Endothelial cell of umbilical vein (primary cell): ENCODE measurements at places on chromosomes 7 and 10. TPM values are rescaled to one million over a fixed set of nuclear protein-coding genes. Genes with fewer than 3 reads are reported as not detected.
A peak's percentile ranks its signal among the peaks of the same experiment; 100 is the strongest.

Gene ASCC1
- total RNA-seq = 24.9 and 28.2 TPM in 2 replicates

DNA sequence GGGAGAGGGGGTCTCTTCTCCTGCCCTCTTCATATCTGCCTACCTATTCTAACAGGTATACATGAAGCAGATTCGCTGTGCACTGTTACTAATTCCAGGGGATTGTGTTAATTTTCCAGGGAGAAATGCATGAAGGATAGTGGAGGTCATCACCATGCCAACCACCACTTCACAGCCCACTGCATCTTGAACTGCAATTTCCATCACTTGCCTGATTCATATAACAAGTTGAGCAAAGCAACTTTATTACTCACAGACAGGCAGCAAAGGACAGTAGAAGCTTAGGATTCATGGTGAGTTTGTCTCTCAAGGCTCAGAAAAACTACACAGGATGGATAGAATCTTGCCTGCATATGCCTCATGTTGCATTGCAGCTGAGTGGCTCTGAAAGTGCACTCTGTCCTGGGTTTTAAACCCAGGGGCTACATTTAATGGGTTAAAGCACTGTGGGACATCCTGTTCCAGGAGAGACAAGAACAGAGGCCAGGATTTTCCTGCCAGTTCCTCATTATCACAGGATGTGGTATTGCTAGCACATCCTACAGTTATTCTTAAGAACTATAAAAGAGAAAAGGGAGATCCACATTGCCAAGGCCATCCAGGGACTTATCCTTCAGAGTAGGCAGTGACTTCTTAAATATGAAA, 136.9 kb upstream of the PRSS1 start:
- no peak overlapping the region for H3K4me3 ChIP-seq
- H3K4me1 ChIP-seq = peaks cover 5% of the 10 kb centered on the region
- DNase-seq = peak; percentile 9
- H3K27me3 ChIP-seq = no peaks in the 10 kb centered on the region
- no peaks in the 10 kb centered on the region for H3K36me3 ChIP-seq
- no peak overlapping the region for H3K27ac ChIP-seq

- DNase-seq = no peak
- peaks cover 3% of the 10 kb centered on the region for H3K4me1 ChIP-seq
- H3K27ac ChIP-seq = no peak overlapping the region
- H3K4me3 ChIP-seq = no peak overlapping the region
Measured at GRCh38 chr10:30231071-30231652, 117.9 kb downstream of the MTPAP start.

- no peak overlapping the region for H3K27ac ChIP-seq
- no peaks in the 10 kb centered on the region for H3K27me3 ChIP-seq
- no peak for DNase-seq
- H3K4me1 ChIP-seq = no peaks in the 10 kb centered on the region
- no peak overlapping the region for H3K4me3 ChIP-seq
Measured at GRCh38 chr7:98771519-98771918, 98.3 kb downstream of the TMEM130 start.

GRCh38 chr10:75505840-75506506, 74.5 kb downstream of the LRMDA start:
- no peak for DNase-seq
- H3K27ac ChIP-seq = no peak overlapping the region
- no peaks in the 10 kb centered on the region for H3K27me3 ChIP-seq
- no peaks in the 10 kb centered on the region for H3K36me3 ChIP-seq
- no peak overlapping the region for H3K4me3 ChIP-seq
